ENCODE measurements at places on chromosomes 16 and 17. TPM values are rescaled to one million over a fixed set of nuclear protein-coding genes. Genes with fewer than 3 reads are reported as not detected.

RAB26 gene
- total RNA-seq = 0.77 TPM

GRCh38 chr17:77116371-77116860, 24.4 kb upstream of the SEC14L1 start:
- DNase-seq = no peak

PRAC1 gene
- total RNA-seq = not detected

- no peak for DNase-seq
Observed at GRCh38 chr17:62619417-62620155, 7.9 kb upstream of the MRC2 start.

GRCh38 chr17:40459636-40460603, 16.7 kb downstream of the IGFBP4 start:
- DNase-seq = no peak

SLC5A11 gene
- total RNA-seq = 0.13 TPM

DNA sequence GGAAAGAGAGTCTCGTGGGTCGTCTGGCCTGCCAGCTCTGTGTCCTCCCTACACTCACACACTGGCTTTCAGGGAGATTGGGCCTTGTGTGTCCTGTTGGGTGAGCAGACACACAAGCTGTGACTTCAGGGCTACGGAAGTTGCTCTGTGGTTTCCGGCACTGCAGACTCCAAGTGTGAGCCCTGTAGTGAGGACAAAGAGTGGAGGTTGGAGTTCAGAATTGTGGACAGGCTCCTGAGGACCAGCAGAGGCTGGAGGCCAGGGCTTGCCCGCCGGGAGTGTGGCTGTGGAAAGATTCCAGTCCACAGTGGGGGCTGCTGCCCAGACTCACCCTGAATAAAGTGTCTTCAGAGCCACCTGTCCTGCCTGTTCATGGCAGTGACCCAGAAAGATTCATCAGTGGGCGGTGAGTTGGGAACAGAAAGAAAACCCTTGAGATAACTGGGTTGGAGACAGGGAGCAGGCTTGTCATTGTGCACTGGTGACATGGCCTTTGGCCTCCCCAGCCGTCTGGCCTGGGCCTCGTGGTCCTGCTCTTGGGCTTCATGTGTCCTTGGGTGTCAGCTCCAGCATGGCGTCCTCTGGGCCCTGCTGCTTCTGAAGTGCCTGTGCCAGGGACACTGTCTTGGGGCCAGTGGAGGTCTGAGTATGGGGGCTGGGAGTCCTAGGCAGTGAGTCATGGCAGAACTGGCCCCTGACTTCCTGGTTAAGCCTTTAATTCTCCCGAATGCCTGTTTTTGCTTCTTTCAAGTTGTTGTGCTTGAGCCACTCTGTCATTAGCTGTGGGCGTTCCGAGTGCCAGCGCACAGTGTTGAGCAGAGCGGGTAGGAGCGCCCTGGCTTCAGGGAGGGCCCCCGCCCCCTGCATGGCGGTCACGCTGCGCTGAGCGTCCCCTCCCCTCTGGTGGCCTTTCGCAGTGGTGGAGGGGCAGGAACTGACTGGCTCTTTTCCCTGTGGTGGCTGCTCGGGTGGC, 19.9 kb upstream of the ZNF750 start:
- no peak for DNase-seq

GRCh38 chr17:41446806-41447205, 6.0 kb upstream of the KRT38 start:
- DNase-seq = no peak

- no peak for DNase-seq
Observed at GRCh38 chr16:5490499-5490898, 392.9 kb upstream of the EEF2KMT start.

DNA sequence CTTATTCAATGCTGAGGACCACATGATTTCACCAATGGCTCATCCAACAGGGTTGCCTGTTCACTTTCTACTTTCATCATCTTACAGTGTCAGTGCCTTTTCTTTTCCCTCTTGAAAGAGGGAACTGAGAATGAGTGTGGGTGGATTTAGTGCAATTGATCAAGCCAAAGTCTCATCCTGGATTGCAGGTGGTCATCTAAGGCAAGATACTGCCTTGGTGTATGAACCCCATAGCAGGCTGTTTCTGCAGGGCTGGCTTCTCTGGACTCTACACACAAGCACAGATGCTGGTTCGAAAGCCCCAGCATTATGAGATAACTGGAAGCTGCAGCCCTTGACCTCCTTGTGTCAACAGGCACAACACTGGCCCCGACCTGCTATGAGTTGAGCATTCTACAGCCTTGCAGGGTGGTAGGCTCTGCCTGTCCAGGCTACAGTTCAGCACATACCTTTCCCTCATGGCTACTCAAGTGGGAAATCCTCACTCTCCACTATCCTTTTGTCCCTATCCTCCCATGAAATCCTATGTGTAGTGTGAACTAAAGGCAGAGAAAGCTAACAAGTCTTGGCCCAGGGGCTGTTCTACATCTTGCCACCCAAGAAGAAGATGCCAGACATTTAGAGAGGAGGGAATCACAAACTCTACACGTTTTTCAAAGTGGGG, 358.7 kb downstream of the SLC39A11 start:
- no peak for DNase-seq

DNA sequence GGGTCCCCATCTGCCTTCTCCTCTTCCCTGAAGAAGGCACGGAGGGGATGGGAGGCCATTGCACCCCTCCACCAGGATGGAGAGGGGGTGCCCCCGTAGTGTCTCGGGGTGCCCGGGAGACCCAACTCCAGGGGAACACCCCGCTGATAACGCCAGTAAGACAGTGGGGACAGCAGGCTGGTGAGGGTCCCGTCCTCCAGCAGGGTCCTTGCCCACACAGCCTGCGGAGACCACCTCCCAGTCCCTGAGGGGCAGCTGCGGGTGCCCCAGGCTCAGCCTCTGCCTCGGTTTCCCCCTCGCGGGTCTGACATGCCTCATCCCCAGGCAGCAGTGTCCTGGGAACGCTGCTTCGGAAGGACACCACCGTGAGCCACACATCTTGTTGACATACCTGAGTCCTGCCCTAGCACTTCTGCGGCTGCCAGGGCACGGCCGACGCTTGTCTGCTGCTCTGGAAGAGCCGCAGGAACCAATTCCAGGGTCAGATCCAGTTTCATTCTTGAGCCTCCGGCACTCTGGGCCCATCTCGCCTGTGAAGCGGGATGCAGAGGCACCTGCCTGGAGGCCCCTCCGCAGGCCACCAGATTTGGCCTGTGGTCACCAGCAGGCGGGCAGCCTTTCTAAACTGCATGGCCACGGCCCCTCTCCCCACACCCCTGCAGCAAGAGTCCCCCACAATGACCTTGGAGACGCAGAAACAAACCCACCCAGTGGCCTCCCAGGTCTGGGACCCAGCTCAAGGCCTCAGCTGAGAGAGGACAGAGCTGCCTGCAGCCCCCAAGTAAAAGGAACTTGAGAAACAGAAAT, 39.9 kb upstream of the ZC3H18 start:
- DNase-seq = no peak

OTOP3 gene
- not detected for total RNA-seq

- DNase-seq = no peak
Observed at GRCh38 chr17:35842239-35842638, 26.5 kb downstream of the HEATR9 start.

DNA sequence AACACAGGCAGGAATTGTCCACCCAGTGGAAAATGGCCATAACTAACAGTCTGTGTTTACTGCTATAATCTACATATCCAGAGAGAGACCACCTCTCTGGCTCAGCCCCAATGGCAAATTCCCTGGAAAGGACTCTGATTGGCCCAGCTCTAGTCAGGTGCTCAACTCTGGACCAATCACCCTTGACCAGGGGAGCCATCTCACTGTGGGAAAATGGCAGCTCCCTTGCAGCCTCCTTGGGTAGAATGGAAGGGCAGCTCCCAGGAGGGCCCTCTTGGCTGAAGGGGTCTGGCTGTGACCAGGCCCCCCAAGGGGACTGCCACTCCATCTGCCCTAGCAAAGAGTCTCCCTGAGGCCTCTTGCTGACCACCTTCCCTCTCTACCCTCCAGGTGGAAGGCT, 3.1 kb downstream of the ALOX15B start:
- no peak for DNase-seq

All from dermis microvascular lymphatic vessel endothelial cell (primary cell).